ENCODE measurements at places on chromosomes 4 and X.

- no peak for DNase-seq
These were observed 156.2 kb upstream of the SLC7A11 start for GRCh38 chr4:138398322-138398721.

- no peak for DNase-seq
These were observed at the start of gene DMD for GRCh38 chrX:33211356-33212260. Gene DMD (minus strand): TSS chrX:33211549. CDS start chrX:33211312, 237 bp downstream.

- DNase-seq, result peak; percentile 76
These were observed 195.9 kb downstream of the KDR start for GRCh38 chr4:54929459-54929858.

GRCh38 chr4:167885872-167886271, 206.5 kb upstream of the ANXA10 start:
- DNase-seq, result no peak

GRCh38 chr4:98845960-98846359, 83.0 kb downstream of the EIF4E start:
- DNase-seq, result no peak

GRCh38 chrX:134782796-134783195, 124.5 kb upstream of the PLAC1 start:
- DNase-seq, result no peak

DNA sequence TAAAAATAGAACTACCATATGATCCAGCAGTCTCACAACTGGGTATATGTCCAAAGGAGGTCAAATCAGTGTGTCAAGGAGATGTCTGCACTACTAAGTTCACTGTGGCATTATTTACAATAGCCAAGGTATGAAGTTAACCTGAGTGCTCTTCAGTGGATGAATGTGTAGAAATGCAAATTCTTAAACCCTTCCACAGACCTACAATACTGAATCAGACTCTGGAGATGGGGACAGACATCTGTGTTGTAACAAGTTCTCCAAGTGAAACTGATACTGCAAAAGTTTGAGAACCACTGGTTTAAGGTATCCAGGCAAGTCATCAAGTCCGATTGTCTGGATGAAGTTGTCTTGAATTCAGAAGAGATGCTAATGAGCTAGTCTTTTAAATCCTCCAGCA, 38.5 kb downstream of the SMAD1 start:
- DNase-seq, result no peak

GRCh38 chrX:68488657-68489056, 10.2 kb upstream of the YIPF6 start:
- DNase-seq, result peak; percentile 11

DNA sequence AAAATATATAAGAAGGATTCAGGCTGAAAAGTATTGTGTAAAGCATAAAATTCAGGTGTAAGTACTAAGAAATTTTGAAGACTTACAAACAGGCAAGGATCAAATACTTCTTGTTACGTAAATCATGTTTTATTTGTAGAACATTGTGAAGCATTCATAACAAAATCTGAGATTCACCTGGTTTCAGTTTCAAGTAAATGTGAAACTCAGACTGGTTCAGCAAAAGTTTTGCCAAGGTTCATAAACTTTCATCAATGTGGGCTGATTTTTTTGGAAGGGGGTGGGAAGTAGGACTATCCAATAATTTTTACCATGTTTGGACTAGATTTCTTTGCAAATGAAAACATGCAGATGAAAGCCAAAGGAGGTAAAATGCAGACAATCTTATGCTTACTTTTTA, 527.7 kb downstream of the ANKRD50 start:
- DNase-seq, result no peak

- DNase-seq, result no peak
These were observed 160.2 kb downstream of the NHS start for GRCh38 chrX:17535229-17535628.

GRCh38 chrX:104712515-104712914, 146.5 kb downstream of the IL1RAPL2 start:
- DNase-seq, result no peak

Measured in SHP77 treated with DMSO at 0.1 percent for 48 hours (cell line).